ENCODE measurements at places on chromosomes 11 and 22. TPM values are rescaled to one million over a fixed set of nuclear protein-coding genes. Genes with fewer than 3 reads are reported as not detected.

CDC45 gene
- 7.4 TPM for polyA plus RNA-seq

OR52A1 gene
- not detected for polyA plus RNA-seq

PRODH gene
- polyA plus RNA-seq, result 8.8 TPM

TSGA10IP gene
- polyA plus RNA-seq, result 0.32 TPM

TPCN2 gene
- polyA plus RNA-seq, result 10.5 TPM

KCNJ1 gene
- 0.14 TPM for polyA plus RNA-seq

CSTF3 gene
- 36.6 TPM for polyA plus RNA-seq

GRCh38 chr22:43625242-43625641, 186.9 kb downstream of the EFCAB6 start:
- DNase-seq, result no peak

- no peak for DNase-seq
Measured at GRCh38 chr11:102530558-102530957, at the start of gene MMP7. Gene MMP7 (minus strand): TSS chr11:102530747. CDS start chr11:102530700, 47 bp downstream.

DNA sequence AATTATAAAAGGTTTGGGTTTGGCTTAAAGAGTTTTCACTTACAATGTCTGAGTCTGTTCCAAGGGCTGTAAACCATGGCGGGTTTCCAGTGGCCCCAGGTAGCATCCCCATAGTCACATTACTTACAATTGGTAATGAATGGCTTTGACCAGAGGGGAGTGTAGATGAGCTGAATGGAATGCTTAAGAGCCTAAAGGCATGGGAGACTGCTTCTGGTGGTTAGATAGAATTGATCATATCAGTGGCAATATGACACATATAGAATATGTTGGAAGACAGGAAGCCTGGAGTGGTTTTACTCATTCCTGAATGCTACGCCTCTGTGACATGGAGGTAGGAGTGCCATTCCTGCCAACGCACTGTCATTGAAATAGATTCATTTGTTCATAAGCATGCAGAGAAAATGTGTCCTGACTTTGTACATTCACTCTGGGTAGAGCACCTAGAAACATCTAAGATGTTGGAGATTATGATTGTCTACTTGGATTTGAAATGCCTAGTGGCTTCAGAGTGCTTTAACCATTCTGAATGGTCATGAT, 183.3 kb downstream of the BLID start:
- no peak for DNase-seq

DNA sequence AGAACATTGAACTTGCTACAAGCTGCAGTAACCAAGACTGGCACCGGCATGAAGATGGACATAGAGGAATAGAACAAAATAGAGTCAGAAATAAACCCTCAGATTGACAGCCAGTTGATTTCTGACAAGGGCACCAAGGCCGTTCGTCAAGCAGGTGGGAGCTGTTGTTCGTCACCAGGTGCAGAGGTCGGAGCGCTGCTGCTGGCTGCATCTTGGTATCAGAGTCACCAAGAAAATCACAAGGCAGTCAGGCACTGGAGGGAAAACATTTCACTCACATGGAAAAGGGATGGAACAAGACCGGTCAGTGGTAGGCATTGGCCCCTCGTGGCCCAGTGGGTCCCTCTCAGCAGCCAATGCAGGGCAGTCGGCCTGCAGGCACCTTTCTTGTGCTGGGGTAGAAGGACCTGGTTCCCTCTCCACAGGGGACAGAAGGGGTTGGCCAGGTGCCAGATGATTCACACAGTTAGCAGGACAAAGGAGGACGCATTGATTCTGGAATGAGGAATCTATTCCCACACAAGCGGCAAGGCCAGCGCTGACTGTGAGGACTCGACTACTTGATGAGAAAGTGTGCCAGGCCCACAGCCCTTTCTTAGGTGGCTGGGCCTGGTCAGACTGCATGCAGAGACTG, 115.8 kb upstream of the FGF3 start:
- DNase-seq, result no peak

GRCh38 chr11:72740562-72741428, 11.4 kb downstream of the ARAP1 start:
- no peak for DNase-seq

- no peak for DNase-seq
Measured at GRCh38 chr11:12930850-12931249, 78.3 kb upstream of the RASSF10 start.

DNA sequence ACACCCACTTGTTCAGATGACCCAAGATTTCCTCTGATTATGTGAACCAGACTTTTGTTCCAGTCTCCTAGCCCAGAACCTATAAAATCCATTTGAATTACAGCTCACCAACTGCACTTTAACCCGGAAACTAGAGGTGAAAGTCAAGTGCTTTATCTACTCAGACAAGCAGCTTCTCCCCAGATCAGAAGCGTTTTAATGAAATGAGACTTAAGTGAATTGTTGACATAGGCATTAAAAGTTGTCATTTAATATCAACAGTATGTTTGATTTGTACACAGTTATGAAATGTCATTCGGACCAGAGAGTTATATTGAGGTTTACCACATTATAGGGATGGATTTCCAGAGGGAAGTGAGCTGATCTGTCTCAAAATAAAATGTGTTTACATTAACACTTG, 52.0 kb downstream of the CADM1 start:
- DNase-seq, result no peak

DNA sequence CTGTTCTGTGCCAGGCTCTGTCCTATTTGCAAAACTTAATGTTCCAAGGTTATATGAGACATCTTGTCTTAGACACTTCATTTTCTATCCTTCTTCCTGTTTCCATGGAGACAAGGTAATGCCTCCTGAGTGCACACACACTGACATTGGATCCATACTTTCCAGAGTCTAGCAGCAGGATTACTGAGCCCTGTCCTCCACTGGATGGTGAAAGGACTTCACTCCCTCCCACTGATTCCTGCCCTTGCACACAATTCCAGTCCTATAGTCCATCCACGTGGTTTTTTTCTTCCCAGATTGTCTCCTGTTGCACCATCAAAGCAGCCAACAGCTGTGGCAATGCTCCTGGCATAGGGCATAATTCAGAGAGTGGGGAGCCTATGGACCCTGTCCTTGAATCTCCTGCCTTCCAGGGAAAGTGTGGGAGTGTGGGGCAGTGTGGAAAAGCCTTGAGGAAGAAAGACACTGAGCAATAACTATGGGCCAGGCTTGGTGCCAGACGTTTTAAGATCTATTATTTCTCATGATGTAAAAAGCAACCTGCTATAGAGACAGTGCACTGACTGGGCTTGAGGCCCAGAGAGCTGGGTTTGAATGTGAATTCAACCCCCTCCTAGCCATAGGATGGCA, 31.3 kb downstream of the SERPINH1 start:
- DNase-seq, result no peak

- DNase-seq, result no peak
Measured at GRCh38 chr22:22836635-22837034, 51.0 kb upstream of the IGLL5 start.

DNA sequence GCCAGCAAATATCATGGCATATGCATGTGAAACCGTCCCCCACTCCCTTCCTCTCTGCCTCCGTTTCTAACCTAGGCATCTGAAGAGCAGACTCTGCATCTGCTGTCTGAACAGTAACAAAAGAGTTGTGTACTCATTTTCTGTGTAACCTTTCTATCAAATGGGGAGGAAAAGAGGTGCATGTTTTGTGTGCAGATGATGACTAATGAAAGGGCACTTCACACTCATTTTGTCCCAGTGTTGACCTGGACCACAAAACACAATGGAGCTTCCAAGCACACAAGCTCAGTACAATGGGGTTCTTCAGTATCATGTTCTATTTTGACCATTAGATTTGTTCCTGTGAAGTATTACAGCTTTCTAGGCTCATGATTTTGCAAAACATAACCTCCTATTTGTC, 13.0 kb downstream of the JHY start:
- DNase-seq, result no peak

GRCh38 chr11:1219834-1220815, 2.7 kb upstream of the MUC5B start:
- no peak for DNase-seq

- no peak for DNase-seq
Measured at GRCh38 chr11:48044577-48044976, 64.2 kb downstream of the PTPRJ start.

- no peak for DNase-seq
Measured at GRCh38 chr11:110319501-110319900, 23.1 kb upstream of the RDX start.

GRCh38 chr11:14308897-14309387, 50.0 kb downstream of the RRAS2 start:
- DNase-seq, result no peak

DNA sequence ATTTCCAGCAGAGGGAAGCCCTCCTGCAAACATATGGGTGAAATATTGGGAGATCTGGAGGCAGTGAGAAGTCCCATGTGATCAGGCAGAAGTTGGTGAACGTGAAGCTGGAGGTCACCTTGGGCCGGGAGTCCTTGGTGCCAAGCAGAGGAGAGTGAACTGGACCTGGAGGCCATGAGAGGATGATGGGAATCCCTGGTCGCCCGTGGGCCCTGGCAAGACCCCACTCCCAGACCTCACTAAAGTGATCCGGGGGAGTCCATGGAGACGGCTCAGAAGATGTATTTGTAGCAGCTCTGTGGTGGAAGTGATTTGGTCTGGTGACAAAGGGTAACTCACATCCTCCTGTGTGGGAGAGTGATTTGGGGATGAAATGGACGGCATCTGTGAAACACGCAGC, 71.0 kb downstream of the ARHGAP8 start:
- DNase-seq, result no peak

GRCh38 chr11:36142439-36142838, 146.8 kb downstream of the COMMD9 start:
- no peak for DNase-seq

DNA sequence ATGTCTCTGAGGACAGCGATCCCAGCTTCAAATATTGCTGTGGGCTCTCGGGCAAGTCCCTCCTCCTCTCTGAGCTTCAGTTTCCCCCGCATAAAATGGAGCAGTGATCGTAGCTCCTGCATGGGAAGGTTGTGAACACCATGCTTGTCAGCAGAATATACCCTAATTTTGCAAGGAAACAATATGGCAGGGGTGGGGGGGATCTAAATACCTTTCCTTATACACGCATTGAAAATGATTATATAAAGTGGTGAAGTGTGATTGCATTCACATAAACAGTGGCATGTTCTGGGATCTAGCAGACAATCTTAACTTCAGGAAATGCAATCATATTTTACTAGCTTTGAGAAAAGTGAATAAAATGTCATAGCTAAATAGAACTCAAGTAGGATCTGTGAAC, 24.0 kb upstream of the RTN4R start:
- DNase-seq, result no peak

DNA sequence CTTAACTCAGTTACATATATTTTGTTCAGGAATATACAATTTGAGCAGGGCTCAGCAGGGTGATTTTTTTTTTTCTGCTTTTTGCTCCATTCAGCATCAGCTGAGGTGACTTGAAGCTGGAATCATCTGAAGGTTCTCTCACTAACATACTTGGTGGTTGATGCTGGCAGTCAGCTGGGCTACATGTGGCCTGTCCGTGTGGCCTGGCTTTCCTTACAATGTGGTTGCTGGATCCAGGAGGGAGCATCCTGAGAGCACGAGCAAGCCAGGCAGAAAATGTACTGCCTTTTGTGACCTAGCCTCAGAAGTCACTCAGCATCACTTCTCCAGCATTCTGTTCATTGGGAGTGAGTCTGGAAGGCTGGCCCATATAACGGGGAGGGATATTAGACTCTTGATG, 151.6 kb upstream of the E2F8 start:
- no peak for DNase-seq

DNA sequence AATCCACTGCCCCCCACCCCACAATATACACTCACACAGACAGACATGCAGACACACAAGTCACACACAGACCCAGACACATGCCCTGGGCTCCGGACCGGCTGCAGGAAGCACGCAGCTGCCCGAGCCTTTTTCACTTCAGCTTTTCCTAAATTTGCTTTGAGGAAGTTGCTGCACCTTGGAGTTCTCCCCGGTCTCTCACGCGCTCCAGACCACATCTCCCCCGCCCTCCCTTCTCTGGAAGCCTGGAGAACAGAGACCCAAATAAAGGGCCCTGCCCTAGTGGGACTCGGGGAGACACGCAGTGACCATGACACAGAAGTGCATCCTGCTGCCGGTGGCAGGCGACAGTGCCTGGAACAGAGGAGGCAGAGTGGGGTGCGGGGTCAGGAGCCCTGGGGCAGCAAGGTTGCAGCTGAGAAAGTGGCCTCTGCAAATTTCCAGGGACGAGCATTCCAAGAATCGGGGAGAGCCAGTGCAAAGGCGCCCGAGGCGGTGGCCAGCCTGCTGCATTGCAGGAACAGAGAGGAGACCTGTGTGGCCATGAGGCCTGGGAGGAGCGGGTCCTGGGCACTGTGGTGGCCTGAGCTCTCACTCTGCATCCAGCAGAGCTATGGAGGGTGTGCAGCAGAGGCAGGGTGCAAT, 19.1 kb downstream of the RPL3 start:
- DNase-seq, result no peak

- DNase-seq, result no peak
Measured at GRCh38 chr22:46842606-46843005, 80.2 kb downstream of the TBC1D22A start.

DNA sequence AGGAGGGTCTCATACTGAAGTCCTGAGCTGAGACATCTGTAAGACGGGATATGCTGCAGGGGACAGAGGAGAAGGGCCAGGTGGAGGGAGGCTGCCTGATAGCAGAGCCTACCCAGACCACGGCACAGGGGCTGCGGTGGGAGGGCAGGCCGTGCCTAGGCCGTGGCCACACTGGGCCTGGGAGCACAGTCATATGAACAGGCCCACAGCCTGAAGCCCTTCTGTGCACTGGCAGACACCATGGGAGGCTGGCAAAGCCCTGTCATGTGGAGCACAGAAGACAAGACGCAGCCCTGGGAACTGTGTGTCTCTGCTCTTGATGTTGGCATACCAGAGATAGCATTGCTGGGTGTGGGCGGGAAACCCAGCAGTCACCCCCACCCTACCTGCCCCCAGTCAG, 3.3 kb downstream of the SPATA19 start:
- no peak for DNase-seq

- no peak for DNase-seq
Measured at GRCh38 chr11:69936771-69937170, 117.6 kb upstream of the FGF3 start.

- no peak for DNase-seq
Measured at GRCh38 chr22:26168330-26168851, 871 bp upstream of the SEZ6L start.

GRCh38 chr11:13105237-13105844, 96.2 kb downstream of the RASSF10 start:
- DNase-seq, result peak; percentile 24

Data from hindlimb muscle (tissue), 1 donor.